ENCODE measurements at places on chromosomes 2 and 18.

DNA sequence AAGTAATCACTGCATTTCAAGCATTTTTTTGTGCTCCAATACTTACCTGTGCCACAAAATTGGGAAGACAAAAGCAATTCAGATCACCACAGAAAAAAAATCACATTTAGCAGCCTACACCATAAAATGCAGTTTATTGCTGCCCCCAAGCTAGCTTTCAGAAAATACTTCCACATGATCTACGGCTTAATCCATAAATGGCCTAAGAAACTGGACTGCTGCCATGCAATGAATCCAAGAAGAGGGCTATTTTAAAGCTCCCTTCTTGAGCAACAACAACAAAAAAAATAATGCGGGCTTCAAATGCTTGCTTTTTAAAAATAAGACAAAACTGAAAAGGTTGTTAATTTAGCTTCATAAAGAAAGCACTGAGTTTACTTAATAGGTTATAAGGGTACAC, 272.3 kb downstream of the RAD51AP2 start:
- DNase-seq, result no peak

GRCh38 chr18:31204166-31204565, 41.5 kb upstream of the DSC1 start:
- DNase-seq, result no peak

DNA sequence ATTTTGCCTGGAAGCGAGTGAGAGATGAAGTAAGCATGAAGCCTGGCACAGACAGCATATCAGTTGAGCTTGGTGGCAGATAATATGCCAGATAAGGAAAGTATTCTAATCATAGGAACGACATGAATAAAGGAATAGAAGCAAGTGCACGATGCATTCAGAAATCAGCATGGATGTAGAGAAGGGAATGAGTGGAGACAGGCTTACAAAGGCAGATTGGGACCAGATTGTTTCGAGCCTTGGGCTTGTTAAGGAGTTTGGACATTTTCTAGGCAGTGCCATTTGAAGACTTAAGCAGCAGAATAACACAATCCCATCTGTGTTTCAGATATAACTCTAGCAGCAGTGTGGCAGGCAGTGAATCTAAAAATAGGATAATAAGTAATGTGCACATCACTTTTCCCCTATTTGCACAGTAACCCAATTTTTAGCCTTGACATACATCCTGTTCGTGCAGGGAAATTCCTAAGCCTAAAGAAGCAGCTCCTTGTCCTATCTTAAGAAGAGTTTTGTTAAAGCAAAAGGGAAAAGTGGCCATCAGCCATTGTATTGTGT, 450.2 kb downstream of the PLCL1 start:
- no peak for DNase-seq

DNA sequence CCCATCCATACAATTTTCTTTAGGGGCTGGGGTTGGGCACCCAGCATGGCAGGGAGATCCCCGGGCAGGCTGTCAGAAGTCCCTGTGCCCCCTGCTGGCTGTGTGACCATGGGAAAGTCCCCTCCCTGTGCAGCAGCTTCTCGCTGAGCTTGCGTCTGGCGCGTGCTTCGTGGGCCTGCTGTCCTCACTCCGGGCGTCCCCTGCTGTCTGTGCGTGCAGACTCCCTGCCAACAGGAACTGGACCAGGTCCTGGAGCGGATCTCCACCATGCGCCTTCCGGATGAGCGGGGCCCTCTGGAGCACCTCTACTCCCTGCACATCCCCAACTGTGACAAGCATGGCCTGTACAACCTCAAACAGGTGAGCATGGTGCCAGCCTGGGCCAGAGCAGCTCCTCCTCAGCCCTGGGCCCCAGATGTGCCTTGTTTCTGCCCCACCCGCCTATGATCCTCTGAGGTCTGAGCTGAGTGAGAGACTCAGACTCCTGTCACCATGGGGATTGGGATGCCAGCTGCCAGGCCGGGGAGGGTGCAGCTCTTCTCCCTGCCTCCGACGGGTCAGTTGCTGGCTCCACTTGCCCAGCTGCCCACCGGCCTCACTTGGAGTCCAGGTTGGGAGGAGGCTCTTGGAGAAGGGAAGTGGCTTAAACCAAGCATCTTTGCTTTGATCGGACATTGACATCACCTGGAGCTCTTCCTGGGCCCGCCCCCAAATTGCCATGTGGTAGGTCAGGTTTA, 28.6 kb downstream of the IGFBP2 start:
- no peak for DNase-seq

- peak; percentile 53 for DNase-seq
Observed at GRCh38 chr2:165870346-165870745, 76.3 kb upstream of the GALNT3 start.

- peak; percentile 75 for DNase-seq
Observed at GRCh38 chr2:222903234-222904220, 42.7 kb downstream of the ACSL3 start.

DNA sequence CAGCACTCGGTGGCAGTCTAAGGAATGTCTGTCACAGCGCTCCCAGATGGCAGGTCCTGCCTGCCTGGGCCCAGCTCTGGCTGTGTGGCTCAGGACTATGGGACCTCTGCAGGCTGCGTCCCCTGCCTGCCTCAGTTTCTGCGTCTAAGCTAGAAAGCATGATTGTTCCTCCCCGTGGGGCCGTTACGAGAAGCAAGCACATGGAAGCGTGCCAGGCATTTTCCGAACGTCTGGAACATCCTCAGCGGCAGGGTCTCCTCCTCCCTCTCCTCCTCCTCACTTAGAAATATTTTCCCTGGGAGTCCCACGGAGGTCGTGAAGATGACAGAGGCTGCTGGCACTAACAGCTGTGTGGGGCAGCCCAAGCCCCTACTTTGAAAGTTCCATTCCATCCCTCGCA, 43.3 kb downstream of the LRRFIP1 start:
- no peak for DNase-seq
